ENCODE measurements at places on chromosomes 4 and X.
A peak's percentile ranks its signal among the peaks of the same experiment; 100 is the strongest.

DNA sequence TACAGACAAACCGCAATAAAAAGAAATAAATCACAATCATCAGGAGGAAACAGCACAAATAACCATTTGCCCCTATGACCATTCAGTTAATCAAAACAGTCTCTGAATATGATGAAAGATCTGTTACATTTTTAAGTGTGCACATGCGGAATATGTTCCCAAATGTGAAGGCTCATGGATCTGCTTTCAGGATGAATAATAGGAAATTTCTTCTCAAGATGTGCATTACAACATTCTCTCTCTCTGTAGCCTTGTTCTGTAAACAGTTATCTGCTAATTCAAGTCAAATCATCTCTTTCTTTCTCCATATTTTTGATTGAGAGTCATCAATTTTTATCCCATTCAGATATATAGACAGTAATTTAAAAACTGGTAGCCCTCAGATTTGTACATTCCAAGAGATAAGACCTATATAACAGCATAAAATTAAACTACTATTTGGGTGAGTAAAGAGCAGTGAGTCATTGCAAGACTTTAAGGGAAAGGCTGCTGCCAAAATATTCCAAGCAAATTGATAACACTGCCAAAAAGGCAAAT lies 433.9 kb upstream of the ATOH1 start:
- no peak for DNase-seq

GRCh38 chr4:188198982-188199792 lies 59.9 kb downstream of the TRIML1 start:
- DNase-seq: no peak

DNA sequence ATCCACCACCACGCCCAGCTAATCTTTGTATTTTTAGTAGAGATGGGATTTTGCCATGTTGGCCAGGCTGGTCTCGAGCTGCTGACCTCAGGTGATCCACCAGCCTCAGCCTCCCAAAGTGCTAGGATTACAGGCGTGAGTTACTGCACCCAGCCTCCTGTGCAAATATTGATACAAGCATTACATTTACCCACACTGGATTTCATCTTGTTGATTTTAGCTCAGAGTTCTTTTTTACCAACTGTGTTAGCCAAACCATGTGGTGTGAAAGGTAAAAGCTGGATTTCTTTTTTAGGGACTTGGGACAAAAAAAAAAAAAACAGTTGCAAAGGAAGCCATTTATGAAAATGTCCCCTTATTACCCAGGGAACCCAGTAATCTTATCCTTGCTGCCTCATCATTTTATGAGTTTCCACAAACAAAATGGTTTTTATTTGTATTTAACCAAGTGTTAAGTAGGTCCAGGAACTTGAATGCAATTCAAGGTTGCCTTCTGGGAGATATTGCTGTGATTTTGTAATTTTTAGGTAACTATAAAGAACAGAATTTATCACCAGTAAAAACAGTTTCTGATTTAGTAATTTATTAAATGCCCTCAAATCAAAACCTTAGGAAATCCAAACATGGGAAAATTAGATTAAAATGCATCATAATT lies 202.5 kb downstream of the PALLD start:
- no peak for DNase-seq

GRCh38 chr4:107392951-107393350 lies 327.1 kb downstream of the PAPSS1 start:
- DNase-seq: no peak

DNA sequence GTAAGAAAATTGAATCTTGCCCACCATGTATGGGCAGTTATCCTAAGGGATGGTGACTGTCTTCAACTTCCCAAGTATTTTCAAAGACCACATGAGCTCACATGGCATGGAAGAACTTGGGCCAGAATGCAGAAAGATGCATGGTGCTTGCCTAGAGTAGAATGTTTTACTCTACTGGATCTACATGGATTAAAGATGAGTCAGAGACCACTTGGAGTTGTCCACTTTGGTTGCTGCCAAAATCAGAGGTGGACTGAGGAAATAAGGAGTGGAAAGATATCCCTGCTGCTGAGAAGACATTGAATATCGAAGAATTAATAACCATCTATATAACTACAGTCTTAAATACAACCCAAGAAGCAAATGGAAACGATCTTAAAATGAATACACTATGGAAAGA lies 498.1 kb downstream of the NLGN4X start:
- DNase-seq: no peak

DNA sequence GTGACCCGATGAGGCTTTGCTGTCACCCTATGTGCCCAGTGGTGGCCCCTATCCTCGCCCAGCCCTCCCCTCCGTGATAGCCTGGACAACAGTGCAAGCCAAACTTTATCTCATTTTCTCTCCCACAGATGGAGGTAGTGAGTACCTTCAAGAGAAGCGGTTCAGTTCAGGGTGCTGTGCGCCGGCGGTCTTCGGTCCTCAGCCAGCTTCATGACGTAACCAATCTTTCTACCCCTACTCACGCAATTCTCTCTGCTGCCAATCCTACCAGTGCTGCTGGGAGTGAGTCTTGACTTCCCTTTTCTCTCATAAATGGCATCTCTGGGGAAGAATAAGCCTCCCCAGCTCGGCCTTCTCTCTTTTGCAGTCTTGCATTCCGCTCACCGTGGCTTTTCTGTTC lies 29.5 kb downstream of the CCNQ start:
- no peak for DNase-seq

DNA sequence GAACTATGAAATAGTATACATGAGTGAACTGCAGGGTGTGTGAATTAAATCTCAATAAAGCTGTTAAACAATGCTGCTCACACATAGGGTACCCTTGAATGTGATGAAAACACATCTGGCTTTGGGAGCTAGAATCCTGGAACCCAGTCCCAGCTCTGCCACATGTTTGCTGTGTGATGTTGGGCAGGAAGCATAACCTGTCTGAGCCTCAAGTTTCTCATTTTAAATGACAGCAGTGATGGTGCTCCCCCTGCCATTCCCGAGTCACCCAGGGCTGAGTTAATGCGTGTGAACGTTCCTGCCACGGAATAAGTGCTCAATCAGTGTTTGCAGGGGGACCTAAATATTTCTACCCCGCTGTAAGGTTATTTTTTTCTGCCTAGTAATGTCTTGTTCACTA lies 10.9 kb downstream of the EVC start:
- no peak for DNase-seq

DNA sequence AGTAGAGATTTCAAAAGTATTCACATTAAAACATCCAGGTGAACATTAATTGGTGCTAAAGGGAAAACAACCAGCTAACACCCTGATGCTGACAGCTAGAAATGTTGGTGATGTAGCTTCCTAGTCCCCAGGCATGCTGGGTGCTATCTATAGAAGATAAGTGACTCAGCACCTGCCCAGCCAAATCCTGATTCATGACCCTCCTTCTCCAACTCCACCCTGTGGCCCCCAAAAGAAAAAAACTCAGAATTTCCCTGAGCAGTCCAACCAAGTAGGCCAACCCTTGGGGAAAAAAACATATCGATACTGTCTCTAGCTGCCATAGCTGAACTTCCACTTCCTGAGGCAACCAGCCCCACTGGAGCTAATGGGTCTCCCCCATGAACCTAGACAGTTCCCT lies 197.6 kb upstream of the KLF3 start:
- DNase-seq: no peak

- DNase-seq: peak; percentile 32
These were observed at the start of gene TSPAN7 for GRCh38 chrX:38561126-38561868. Gene TSPAN7, plus strand, starts transcription at chrX:38561542. Its CDS starts 5 bp downstream, at chrX:38561547.

DNA sequence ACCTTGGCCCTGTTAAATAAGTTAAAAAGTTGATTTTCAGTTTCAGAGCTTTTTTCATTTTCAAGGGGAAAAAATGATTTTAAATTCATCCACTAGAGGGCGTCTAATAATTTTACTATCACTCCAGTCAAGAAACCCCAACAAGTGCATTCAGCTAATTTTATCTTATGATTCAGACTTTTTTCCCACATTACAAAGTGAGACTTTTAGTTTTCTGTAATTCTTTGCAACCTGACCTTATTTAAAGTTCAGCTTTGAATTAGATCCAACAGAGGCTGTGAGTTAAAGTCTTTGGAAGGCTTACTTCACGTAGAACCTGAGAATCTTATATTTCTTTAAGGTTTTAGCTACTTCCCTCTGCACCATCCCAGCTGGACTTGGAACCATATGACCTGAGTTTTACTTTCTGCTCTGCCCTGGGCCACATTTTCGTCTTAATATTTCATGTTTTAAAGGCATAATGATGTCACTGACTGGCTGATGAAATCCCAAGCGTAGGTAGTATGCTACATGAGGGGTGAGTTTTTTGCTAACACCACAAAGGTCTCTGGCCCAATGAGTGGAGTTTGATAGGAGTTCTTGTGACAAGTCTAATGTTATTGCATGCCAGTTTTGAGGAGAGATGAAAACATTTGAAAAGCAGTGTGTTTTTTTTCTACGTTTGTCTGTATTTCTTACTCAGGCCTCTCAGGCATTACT lies 7.2 kb downstream of the GNRHR start:
- no peak for DNase-seq

DNA sequence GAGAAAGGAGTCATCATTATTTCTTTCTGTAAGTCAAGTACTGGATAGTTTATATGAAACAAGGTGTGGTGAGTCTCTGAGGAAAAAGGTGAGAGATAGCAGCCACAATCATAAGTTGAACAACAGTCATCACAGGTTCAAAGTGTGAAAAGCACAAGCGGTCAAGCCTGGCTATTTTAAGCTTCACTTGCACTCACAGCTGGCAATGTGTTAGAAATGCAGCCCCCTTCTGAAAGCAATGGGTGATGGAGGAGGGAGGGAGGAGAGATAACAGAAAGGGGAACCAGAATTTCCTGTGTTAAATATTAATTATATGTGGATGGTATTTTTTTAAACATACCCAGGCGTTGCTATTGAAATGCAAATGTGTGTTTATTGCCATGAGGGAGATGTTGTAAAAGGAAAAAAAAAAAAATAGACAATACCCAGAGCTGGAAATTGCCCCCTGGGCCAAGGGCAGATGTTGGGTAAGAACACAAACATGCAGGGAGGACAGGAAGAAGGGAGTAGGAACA lies 26.9 kb upstream of the BMP3 start:
- DNase-seq: no peak

- no peak for DNase-seq
These were observed 28.5 kb upstream of the IQSEC2 start for GRCh38 chrX:53309837-53310236.

- no peak for DNase-seq
These were observed 30.5 kb downstream of the RHOH start for GRCh38 chr4:40227284-40227683.

GRCh38 chr4:54999003-54999402 lies 126.4 kb downstream of the KDR start:
- DNase-seq: no peak

DNA sequence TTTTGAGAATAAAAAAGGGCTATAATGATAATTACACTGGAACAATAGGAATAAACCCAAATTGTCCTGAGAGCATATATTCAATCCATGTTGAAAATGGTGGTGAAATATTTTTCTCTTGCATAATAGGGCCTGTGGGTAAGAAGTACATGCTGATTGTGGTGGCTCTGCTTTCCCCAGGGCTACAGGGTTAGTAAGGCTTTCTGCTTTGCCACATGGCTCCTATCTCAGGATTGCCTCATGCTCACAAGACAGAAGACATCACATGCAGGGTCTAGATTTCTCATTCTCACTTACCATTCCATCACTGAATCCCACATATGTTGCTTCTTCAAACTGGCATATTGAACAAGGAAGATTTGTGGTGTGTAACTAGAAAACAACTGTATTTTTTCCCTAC lies 12.4 kb upstream of the VEGFC start:
- DNase-seq: no peak

- no peak for DNase-seq
These were observed 6.3 kb downstream of the ZBTB49 start for GRCh38 chr4:4296283-4296846.

GRCh38 chr4:54929459-54929858 lies 195.9 kb downstream of the KDR start:
- no peak for DNase-seq

- DNase-seq: no peak
These were observed 346.3 kb upstream of the FSTL5 start for GRCh38 chr4:162510115-162510514.

- peak; percentile 65 for DNase-seq
These were observed 991 bp downstream of the RAP2C start for GRCh38 chrX:132218100-132218812.

GRCh38 chr4:153439831-153440230 lies 26.3 kb upstream of the TMEM131L start:
- DNase-seq: no peak

GRCh38 chr4:143443728-143444127 lies 69.8 kb upstream of the SMARCA5 start:
- DNase-seq: no peak

- peak; percentile 19 for DNase-seq
These were observed 38.7 kb upstream of the SLC16A2 start for GRCh38 chrX:74382613-74383012.

DNA sequence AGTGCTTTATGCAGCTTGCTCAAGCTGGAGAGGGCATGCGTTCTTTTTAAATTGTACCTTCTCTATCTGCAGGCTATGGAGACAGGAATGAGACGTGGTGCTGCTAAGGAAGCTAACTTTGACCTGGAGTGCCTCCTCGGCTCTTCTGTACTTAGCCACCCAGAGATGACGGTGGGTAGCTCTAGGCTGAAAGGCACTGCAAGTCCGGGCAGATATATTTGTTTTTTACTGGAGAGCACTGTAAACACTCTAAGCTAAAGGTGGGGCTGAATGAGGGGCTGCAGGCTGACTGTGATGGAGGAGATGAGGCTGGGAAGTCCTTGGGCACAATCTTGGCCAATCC lies 12.1 kb downstream of the ELF4 start:
- DNase-seq: no peak

GRCh38 chrX:79165806-79166205 lies 21.3 kb downstream of the GPR174 start:
- no peak for DNase-seq

- DNase-seq: peak; percentile 10
These were observed 133.3 kb upstream of the MBNL3 start for GRCh38 chrX:132622130-132622529.

- no peak for DNase-seq
These were observed 24.2 kb downstream of the FGFBP1 start for GRCh38 chr4:15914291-15914690.

- DNase-seq: no peak
These were observed 107.2 kb downstream of the TAB3 start for GRCh38 chrX:30781711-30782444.

DNA sequence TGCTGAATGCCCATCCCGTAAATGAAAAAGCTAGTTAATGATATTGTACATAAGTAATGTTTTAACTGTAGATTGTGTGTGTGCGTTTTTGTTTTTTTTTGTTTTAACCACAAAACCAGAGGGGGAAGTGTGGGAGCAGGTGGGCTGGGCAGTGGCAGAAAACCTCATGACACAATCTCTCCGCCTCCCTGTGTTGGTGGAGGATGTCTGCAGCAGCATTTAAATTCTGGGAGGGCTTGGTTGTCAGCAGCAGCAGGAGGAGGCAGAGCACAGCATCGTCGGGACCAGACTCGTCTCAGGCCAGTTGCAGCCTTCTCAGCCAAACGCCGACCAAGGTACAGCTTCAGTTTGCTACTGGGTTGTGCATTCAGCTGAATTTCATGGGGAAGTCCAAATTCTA lies at the start of gene SPP1:
Gene SPP1, plus strand, starts transcription at position 249 of the 400 bp plus-strand sequence. CDS start 1,182 bp downstream, outside the sequence.
- DNase-seq: no peak

DNA sequence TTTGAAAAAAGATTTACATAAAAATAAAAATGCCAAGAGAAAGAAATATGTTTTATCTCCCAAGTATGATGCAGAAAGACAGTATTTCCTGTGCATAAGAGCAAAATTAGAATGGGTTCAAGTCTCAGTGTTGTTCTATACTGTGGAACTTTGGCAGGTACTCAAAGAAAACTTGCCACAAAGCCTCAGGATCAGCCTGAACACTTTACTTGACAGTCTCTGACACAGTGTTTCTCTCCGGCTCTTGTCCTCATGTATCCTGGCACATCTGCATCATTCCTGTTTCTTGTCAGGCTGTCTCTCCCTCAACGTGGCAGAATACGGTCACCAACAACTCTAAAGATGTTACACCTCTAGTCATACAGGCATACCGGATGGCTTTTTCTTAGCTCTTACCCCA lies 273.7 kb downstream of the ARHGAP24 start:
- no peak for DNase-seq

Measured in H54 (cell line).